Activated T-helper 1 cell treated with anti-CD3 and anti-CD28 coated beads, Interleukin-12 subunit alpha, Interleukin-12 subunit beta, Interleukin-2, Interleukin-4 antibody, amounts not matched to agents 30 ng/mL and 10 ng/mL and 1 ng/mL, durations not matched to agents 14 hours and 24 hours and 36 hours (primary cell): ENCODE measurements at places on chromosomes 5 and 9.

DNA sequence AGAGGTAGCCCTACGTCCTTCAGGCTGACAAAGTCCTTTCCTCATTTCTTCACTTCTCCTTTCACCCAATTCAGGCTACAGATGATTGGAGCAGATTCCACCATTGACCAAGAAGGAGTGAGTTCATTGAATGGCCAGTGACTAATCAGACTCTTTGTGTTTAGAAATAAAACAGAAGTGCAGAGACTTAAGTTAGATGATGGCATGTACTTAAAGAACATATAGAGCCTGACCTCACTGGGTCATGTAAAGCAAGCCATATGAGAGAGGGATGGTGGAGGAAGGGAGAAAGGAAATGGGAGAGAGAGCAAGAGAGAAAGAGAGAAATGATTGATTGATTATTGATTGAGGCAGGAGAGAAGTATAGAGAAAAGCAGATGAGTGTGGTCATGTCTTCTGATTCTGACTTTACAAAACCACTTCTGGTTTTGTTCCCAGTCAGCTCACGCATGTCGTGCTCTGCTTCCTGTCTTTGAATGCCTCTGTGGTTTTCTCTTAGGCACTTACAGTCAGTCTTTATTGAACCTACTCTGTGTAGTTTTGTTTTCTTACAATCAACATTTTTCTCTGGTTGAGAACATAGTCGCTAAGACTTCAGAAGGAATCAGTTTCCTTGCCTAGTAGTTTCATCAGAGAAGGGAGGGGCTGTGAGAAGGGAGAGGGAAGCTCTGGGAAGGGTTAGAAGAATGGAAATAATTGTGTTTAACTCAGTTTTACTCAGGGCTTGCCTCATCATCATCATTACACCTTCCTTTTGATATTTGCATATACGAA lies 149.2 kb upstream of the KLF9 start:
- peak; percentile 70 for DNase-seq
- H3K4me3 ChIP-seq = peak overlapping the region; percentile 69
- H3K27ac ChIP-seq = peak overlapping the region; percentile 89
- H3K4me1 ChIP-seq = peaks cover 72% of the 10 kb centered on the region
- peaks cover 8% of the 10 kb centered on the region for H3K36me3 ChIP-seq

DNA sequence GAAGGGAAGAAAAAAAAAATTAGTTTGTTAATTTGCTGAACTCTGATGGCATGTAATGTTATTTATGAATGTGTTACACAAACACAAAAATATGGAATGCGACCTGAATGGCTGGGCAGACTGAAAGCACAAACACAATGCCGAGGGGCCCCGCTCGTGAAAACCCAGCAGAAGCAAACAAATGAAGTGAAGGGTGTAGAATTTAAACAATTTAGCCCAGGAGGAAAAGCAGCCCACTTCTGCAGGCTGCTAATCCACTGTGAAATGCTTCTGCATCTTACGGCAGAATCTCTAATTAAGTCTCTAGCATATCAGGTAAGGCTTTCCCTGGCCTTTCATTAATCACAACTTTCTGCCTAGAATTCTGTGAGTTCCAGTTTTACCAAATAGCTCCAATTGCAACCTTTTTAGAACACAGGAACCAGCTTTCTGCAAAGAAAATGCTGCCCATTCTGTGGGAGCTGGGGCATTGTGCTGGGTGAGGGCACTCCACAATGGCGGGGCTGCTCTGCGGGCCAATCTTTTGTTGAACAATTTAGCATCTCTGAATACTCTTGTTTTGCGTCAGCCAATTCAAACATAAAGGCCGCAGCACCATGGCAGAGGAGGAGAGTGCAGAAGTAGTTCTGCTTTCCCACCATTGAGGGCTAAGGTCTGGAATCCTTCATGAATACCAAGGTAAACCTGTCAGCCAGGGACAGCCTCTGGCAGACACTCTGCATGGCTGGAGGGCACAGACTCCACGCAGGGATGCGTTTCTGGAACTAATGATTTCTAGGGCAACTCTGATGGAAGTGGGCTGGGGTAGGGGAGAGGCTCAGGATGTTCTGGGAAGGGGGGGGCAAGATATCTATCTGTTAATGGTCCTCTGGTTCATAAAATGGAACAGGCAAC lies 66.4 kb downstream of the PTCH1 start:
- no peak for DNase-seq
- peaks cover 3% of the 10 kb centered on the region for H3K36me3 ChIP-seq
- H3K27me3 ChIP-seq = peaks cover 6% of the 10 kb centered on the region
- no peak overlapping the region for H3K4me3 ChIP-seq

- peaks cover 14% of the 10 kb centered on the region for H3K4me1 ChIP-seq
- DNase-seq = no peak
- peaks cover 3% of the 10 kb centered on the region for H3K27me3 ChIP-seq
- H3K4me3 ChIP-seq = no peak overlapping the region
Observed at GRCh38 chr5:67355120-67355713, 158.6 kb upstream of the CD180 start.

DNA sequence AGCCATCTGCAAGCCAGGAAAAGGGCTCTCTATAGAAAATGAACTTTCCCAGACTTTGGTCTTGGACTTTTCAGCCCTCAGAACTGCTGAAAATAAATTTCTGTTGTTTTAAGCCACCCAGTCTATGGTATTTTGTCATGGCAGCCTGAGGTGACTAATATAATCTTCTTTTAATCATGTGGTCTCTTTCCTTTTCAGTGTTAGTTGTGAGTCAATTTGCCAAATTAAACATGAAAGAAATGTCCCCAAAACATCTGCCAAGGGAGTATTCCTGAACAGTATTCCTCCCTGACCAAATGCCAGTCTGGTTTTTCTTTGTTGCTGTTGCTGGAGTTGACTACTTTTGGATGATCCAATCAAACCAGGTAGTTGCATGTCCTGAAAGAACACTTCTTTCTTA lies 4.7 kb upstream of the YTHDC2 start:
- peaks cover 43% of the 10 kb centered on the region for H3K27me3 ChIP-seq
- peaks cover 11% of the 10 kb centered on the region for H3K4me1 ChIP-seq
- H3K36me3 ChIP-seq = no peaks in the 10 kb centered on the region
- DNase-seq = no peak
- H3K27ac ChIP-seq = no peak overlapping the region
- H3K4me3 ChIP-seq = no peak overlapping the region

DNA sequence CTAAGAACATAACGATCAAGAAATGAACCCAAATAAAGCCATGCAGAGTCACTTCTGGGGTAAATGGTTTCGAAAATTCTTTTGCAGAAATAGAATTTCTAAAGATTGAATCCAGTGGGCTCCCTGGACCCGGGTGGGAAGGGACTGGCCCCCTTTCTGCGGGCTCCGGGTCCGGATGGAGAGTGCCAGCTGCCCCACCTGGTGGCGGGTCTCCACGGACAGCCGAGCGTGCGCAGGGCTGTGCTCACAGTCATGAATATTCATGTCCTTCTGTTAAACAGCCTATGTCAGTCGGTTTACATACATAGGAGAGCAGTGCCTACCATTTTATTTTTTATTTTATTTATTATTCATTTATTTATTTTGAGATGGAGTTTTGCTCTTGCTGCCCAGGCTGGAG lies 4.7 kb upstream of the PPP1R26 start:
- H3K27me3 ChIP-seq = peaks cover 20% of the 10 kb centered on the region
- peaks cover 8% of the 10 kb centered on the region for H3K4me1 ChIP-seq
- no peak overlapping the region for H3K27ac ChIP-seq
- no peaks in the 10 kb centered on the region for H3K36me3 ChIP-seq
- DNase-seq = no peak

DNA sequence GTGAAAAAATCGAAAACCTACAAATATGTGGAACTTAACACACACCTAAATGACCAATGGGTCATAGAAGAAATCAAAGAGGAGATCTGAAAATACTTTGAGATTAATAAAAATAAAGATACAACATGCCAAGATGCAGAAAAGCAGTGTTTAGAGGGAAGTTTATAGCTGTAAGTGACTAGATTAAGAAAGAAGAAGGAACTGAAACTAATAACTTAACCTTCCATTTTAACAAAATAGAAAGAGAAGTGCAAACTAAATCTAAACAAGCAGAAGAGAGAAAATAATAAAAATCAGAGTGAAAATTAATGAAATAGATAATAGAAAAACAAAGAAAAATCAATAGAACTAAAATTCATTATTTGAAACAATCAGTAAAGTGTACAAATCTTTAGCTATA lies 103.0 kb upstream of the MAMDC2 start:
- no peak overlapping the region for H3K27ac ChIP-seq
- H3K36me3 ChIP-seq = no peaks in the 10 kb centered on the region
- H3K4me3 ChIP-seq = no peak overlapping the region
- H3K4me1 ChIP-seq = no peaks in the 10 kb centered on the region
- peaks cover 6% of the 10 kb centered on the region for H3K27me3 ChIP-seq

DNA sequence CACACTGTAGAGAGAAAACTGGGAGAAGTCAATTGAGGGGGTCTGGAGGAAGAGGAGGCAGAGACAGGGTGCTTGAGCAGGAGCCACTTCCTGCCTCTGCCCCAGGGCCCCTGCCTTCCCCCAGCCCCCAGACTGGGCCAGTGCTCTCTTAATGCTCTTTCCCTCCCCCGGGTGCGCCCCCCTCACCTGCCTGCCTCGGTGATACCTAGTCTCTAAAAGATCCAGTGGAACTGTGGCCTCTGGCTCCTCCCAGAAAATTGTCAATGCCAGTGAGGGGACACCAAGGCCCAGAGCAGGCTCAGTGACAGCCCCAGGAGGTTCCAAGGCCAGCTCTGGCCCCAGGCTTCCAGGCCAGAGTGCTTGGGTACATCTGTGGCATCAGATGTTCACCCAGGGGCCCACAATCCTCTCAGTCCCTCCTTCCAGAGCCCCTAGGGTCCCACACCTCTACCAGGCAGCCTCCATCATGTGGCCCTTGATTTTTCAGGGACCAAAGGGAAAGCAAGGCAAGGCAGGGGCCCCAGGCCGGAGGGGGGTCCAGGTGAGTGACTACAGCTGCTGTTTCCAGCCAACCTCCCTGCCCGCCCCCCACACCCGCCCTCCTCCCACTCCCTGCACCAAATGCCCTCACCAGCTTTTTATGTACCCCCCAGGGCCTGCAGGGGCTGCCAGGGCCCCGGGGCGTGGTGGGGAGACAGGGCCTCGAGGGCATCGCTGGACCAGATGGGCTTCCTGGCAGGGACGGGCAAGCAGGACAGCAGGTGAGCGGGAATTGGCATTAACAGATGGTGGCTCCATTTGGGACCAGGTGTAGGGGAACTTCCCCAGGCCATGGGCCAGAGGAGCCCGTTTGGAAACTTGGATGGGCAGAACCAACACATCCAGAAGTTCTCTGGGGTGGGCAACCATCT lies 33.1 kb upstream of the ORM1 start:
- H3K4me1 ChIP-seq = no peaks in the 10 kb centered on the region
- DNase-seq = no peak
- H3K4me3 ChIP-seq = no peak overlapping the region
- no peak overlapping the region for H3K27ac ChIP-seq

GRCh38 chr9:83792746-83793145 lies 24.8 kb downstream of the GKAP1 start:
- no peak overlapping the region for H3K4me3 ChIP-seq
- no peak for DNase-seq
- H3K4me1 ChIP-seq = no peaks in the 10 kb centered on the region
- H3K36me3 ChIP-seq = peaks cover 1% of the 10 kb centered on the region
- H3K27ac ChIP-seq = no peak overlapping the region
- no peaks in the 10 kb centered on the region for H3K27me3 ChIP-seq

DNA sequence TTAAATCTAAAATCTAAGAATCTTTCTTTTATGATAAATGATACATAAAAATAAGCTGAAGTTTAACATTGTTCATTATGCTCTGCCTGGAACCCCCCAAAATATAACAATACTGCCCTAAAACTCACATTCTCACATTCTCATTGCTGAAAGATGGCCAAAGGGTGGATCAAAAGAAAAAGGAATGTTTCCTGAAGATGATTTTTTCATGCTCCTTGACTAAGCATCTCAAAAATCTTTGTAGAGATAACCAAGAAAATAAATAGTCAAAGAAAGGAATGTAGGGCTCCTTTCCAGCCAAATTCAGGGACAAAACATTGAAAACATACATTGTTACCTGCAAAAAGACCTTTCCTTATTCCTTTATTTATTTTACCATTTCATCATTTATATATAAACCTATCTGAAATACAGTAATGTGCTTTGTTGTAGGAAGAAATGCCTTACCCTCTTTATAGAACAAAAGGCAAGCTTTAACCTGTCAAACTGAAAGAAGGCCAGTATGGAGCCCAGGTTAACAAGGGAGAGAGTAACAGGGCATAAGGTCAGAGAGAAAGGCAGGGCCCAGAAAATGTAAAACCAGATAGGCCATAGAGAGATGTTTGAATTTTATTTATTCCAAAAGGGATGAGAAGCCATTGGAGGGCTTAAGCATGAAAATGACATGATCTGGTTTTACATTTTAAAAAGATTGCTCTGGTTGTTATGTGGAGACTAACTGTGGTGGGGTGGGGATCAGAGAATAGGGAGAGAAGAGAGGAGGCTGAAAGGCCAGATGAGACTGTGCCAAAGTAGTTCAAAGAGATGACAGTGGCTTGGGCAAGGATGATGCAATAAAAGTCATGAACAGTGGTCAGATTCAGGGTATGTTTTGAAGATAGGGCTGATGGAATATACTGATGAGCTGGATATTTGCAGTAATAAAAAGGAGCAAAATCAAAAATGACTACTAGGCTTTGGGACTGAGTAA lies 37.3 kb upstream of the CDK5RAP2 start:
- H3K27ac ChIP-seq = no peak overlapping the region
- H3K4me1 ChIP-seq = no peaks in the 10 kb centered on the region
- peaks cover 3% of the 10 kb centered on the region for H3K36me3 ChIP-seq
- no peak overlapping the region for H3K4me3 ChIP-seq

- peaks cover 4% of the 10 kb centered on the region for H3K27me3 ChIP-seq
- no peaks in the 10 kb centered on the region for H3K4me1 ChIP-seq
- H3K27ac ChIP-seq = no peak overlapping the region
- no peaks in the 10 kb centered on the region for H3K36me3 ChIP-seq
- no peak for DNase-seq
Observed at GRCh38 chr5:83864652-83865051, 144.0 kb upstream of the HAPLN1 start.

GRCh38 chr5:180241600-180241999 lies 32.6 kb upstream of the RASGEF1C start:
- no peak overlapping the region for H3K4me3 ChIP-seq
- no peak for DNase-seq
- no peak overlapping the region for H3K27ac ChIP-seq
- H3K27me3 ChIP-seq = no peaks in the 10 kb centered on the region
